ENCODE measurements at places on chromosomes 7 and 10.

GRCh38 chr10:31087851-31088250 lies 56.2 kb upstream of the ZNF438 start:
- no peak for DNase-seq

GRCh38 chr10:89097226-89097625 lies 106.6 kb downstream of the FAS start:
- no peak for DNase-seq

GRCh38 chr7:101870361-101871062 lies 53.1 kb downstream of the CUX1 start:
- no peak for DNase-seq

DNA sequence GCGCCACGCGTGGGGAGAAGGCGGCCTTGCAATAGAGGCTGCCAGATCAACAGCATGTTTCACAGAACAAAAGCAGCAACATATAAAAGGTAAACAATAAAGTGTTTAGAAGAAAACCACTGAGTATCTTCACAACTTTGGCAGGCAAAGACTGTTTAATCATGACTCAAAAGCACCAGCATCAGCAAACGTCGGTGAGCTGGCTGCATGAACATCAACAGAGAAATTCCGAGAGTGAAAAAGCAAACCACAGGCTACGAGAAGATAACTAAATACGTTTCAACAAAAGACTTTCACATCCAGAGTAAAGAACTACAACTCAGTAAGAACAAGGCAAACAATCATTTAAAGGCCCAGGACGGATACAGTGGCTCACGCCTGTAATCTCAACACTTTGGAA lies 172.0 kb downstream of the MAD1L1 start:
- no peak for DNase-seq

GRCh38 chr10:89556600-89556999 lies 21.2 kb upstream of the SLC16A12 start:
- no peak for DNase-seq

DNA sequence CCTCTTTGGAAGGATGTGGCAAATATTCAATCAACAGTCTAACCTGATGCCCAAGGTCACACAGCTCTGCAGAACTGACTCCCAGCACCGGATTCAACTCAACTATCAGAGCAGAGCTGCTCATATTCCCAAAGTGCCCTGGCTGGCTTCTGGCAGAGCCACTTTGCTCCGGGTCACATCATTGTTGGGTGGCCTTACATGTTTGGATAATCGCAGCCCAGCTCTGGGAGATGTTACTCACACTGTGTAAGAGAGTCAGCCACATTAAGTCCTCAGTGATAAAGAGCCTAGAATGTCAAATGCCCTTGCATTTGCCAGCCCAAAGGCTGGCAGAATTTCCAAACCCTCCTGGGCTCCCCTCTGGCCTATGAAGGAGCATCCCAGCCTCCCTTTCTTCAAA lies 79.8 kb upstream of the PDE1C start:
- DNase-seq, result no peak

GRCh38 chr7:125396466-125397151 lies 467.0 kb upstream of the POT1 start:
- DNase-seq, result no peak

DNA sequence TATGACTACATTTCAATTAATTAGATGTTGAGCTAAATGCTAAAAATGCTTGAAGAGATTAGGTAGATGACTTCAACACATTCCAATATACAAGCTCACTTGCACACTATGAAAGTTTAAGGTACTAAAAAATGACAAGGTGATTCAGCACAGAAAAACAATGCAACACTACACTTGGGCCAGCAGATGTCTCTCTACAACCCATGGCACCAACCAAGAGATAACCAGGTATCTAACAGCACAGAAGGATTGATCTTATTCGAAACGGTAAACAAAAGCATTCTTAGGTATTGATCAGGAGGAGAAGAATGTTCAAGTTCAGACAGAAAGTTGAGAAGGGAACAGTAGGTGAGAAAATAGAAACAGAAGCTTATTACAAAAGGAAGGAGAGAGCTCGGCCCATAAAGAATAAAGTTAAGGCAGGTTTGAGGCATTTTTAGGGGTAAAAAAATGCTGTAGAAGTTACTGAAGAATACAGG lies 248.2 kb upstream of the KLF14 start:
- no peak for DNase-seq

GRCh38 chr10:61752111-61753011 lies 89.6 kb downstream of the CABCOCO1 start:
- DNase-seq, result no peak

DNA sequence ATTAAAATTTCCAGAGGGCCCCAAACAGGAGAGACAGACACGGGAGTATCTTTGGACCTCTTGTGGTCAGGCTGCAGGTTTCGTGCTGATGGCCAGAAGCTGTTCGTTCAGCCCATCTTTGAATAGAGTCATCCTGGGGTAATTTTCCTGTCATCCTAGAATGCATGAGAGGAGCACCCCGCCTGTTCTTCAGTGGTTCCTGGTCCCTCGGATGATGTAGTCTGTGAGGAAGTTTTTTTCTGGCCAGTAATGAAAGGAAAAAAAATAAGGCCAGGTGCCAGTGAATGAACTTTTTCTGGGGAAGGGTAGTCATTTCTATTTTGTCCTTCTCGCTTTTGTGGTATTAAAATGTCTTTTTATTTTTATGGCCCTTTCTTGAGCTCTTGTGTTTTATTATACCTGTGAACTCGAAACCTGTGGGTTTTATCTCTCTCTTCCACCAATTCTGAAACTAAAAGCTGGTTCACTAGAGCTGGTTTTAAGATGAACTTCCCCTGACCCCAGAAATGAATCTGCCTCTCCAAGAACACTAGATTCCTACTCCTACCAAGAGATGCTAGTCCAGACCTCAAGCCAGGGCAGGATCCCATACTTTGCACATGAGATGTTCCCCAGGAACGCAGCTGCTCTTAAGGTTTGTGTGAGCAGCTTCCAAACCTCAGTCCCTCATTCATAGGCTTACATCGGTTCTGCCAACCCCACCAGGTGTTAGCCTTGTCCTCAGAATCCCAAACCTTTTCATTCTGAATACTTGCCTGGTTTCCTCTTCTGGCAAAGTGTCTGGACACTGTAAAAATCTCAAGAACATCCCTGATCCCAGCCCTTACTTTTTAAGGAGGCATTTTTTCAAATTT lies 15.4 kb upstream of the MEST start:
- DNase-seq, result no peak

GRCh38 chr10:20644421-20644820 lies 252.7 kb downstream of the NEBL start:
- DNase-seq, result no peak
